ENCODE measurements at places on chromosomes 5 and 9.

- no peak for DNase-seq
These were observed 122.3 kb upstream of the RAI14 start for GRCh38 chr5:34533582-34534522.

DNA sequence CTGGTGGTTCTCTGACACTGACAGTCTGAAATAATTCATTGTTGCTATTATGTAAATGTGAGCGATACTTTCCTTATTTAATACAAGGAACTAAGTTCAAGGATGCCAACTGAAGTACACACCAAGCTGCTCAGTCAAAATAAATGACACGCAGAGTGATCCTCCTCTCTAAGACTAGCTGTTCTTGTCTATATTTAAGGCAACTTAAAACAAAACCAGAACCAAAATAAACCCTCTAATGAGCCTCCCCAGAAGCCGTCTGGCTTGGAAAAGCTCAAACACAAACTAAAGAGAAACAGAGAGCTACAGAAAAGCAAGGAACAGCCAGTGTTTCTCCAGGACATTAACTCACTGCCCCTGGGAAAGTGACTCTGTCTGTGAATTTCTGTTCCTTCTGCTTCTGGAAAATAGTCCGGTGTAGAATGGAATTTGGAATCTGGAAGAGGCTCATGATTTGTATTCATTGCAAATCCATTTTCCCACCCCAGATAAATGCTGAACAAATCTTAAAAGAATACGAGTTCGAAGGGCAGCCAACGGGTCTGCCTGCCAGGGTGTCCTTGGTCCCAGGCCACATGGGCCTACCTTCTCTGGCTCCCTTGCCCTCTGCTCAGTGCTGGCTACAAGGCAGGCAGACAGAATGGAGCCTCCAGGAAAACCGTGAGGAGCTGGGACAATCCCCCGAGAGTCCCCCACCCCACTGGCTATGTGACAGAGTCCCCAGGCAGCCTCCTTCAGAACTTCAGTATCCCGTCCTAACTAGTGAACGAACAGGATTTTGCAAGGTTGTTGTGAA is 14.8 kb downstream of the GGTA1 start:
- no peak for DNase-seq

GRCh38 chr5:136666970-136667620 is 301.8 kb upstream of the TRPC7 start:
- no peak for DNase-seq

- no peak for DNase-seq
These were observed 3.4 kb downstream of the PCDHGC5 start for GRCh38 chr5:141492168-141492885.

- no peak for DNase-seq
These were observed 80.0 kb upstream of the ITGA2 start for GRCh38 chr5:52909192-52909591.

DNA sequence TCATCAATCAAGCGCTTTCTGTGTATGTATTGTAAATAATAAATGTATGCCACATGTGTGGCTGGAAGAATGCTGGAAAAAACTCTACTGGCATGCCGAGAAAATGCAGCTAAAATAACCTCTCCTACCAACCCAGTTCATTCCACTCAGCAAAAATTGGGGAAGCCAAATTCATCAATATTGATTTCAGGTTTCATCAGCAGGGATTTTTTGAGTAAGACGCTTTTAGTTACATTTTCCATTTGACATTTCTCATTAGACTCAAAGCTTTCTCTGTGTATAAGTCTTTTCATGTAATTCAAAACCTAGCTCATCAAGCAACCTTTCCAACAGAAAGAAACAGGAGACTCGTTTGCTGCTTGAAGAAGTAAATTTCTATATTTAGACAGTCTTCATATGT is 338.1 kb downstream of the DMRT2 start:
- DNase-seq: no peak

- DNase-seq: no peak
These were observed 566.6 kb upstream of the MEF2C start for GRCh38 chr5:89449392-89450148.

GRCh38 chr9:93141771-93142483 is 7.9 kb upstream of the NINJ1 start:
- DNase-seq: no peak

- DNase-seq: no peak
These were observed 17.8 kb downstream of the PTBP3 start for GRCh38 chr9:112315331-112316257.

- DNase-seq: no peak
These were observed 10.7 kb downstream of the PRRC2B start for GRCh38 chr9:131404581-131404980.

DNA sequence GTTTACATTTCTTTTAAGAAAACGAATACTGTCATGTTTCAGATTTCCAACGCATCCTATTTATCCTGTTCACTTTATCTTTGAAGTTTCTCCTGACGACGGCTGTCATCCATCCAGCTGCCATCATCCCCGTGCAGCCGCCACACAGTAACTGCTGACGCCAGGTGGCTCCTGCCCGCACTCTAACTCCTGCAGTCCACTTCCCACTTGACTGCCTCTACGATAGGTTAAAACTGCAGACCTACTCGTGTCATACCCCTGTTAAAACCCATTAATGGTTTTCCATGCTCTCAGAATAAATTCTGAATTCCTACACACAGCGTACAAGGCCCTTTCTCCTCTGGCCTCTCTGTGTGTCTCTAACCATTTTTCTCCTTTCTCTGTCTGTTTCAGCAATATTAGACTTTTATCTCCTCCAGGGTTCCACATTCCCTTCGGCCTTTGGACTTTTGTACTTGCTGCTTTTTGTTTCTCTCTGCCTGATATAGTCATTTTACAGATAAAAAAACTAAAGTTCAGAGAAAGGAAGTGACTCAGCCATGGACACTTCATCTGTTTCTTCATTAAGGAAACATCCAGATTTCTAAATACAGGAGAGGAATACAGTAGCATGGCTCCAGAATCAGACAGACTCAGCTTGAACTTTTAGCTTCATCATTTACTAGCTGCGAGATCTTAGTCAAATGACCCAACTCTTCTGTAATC is 84.9 kb downstream of the ADAMTS12 start:
- DNase-seq: no peak

DNA sequence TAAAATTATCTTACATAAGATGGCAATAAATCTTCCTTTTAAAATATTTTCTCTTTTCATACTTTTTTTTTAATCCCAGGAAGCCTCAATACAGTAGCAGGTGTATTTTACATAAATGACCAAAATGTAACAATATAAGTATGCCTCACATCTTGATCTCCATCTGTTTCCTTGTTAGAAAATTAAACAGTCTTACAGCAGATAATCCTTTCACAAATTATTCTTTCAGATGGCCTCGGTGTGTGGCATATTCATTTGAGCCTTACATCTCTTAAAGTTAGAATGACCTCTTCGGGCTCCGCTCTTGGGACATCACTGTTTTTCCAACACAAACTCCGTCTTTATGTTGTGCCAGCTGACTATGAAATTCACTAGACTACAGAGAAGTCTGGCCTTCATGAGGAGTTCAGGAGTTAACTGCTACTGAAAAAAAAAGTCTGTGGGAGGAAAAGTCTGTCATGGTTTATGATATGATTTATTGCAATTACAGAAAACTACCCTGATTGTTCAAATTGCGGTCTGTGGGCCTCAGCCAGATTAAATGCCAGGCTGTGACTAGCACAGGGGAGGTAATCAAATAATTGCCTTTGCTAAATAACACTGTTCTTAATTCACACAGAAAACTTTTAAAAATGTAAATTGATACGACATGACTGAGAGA is 292.9 kb upstream of the PUM3 start:
- no peak for DNase-seq

GRCh38 chr5:111074244-111074643 is 2.7 kb downstream of the TSLP start:
- no peak for DNase-seq

GRCh38 chr9:126148994-126149393 is 177.6 kb upstream of the MVB12B start:
- DNase-seq: no peak

DNA sequence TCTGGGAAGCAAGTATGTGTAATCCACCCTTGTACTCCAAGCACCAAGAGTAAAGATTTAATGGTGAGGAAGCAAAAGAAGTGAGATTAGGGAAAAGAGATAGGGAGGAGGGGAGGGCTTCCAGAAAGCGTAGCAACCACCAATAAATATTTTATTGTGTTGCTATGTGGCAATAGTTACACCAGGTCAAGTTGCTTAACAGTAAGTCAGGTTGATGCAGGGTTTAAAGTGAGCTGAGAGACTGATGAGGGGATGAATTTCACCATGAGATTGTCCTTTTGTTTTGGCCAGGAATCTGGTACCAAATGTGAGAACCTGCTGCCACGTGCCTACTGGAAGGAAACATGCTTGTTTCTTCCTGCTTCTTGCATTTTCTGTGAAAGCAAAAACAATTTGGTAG is 62.7 kb downstream of the PCSK5 start:
- DNase-seq: no peak

- DNase-seq: no peak
These were observed 253.1 kb downstream of the PDE4D start for GRCh38 chr5:59640411-59640810.

DNA sequence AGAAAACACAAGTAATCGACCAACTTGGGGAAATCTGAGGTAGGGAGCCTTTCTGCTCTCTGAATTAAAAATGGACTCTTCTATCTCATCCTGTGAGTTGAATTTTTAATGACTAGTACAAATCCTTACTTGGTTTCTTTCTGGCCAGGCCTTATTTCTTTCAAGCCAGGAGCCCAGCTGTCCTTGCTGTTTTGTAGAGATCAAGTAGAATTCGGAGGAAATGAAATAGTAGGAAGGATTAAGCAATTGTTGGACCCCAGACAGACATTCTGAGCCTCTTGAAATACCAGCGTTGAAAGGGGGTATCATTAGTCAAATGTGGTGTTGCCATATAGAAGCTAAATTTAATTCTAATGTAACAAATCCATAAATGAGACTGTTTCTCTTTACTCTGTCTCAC is 53.7 kb upstream of the SMIM15 start:
- DNase-seq: no peak

GRCh38 chr5:140321796-140322195 is 18.9 kb upstream of the PFDN1 start:
- DNase-seq: no peak

DNA sequence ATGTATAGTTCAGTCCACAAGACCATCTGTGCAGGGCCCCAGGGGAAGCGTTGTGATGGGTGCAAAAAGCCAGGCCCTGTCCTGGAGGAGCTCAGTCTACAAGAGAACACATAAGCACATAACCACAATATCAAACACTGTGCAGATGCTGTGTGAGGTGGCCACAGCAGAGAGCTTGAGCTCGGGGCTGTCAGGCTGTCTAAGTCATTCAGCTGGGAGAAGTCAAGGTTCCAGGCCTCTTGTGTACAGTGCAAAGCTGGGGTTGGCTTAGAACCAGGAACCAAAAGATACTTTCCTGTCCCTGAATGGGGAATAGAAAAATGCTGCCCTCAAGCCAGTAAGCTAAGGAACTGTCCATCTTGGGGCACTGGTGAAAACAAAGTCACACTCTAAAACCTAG is 75.0 kb downstream of the PRDM6 start:
- no peak for DNase-seq

- DNase-seq: no peak
These were observed 362.6 kb downstream of the PTPRD start for GRCh38 chr9:10250219-10250618.

- peak; percentile 63 for DNase-seq
These were observed 146.5 kb downstream of the PPP2R2B start for GRCh38 chr5:146731909-146732659.

DNA sequence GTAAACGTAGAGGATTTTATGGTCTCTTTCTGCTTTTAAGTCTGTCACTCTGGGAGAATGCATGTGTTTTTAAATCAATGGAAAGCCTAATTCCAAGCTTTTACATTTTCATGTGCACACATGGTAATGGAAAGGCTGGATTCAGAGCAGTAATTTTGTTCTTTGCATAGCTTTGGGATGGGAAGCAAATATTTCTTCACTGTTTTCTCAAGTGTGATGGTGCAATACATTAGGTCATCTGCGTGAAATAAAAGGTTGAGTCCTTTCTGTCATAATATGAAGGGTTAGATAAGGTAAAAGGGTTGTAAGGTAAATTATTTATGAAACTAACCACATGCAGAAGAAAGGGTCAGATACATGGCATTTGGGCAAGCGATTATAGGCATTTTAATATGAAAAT is 88.2 kb upstream of the NR3C1 start:
- no peak for DNase-seq

- no peak for DNase-seq
These were observed 2306.2 kb upstream of the ACO1 start for GRCh38 chr9:30078195-30078594.

DNA sequence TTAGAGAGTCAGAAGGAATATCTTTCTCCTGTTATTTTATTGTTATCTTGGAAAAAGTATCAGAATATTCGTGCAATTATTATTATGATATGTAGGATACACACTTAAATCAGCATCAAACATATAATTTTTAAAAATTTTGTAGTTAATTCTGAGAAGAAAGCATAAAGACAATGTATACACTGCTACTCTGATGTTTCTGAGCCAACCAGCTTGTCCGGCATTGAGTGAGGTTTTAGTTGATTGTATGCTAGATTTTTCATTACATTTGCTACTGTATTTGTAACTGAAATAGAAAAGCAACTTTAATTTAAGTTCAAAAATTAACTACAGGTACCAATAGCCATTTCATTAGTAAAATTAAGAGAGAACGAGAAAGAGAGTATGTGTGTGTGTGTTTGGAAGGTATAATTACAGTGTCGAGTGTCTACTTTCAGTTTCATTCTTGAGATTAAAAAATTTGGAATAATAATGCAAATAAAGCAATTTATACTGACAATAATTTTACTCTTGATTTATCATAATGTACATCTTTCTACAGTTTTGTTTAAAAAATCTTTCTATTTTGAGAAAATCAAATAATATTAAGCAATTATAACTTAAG is 160.4 kb upstream of the CDH12 start:
- no peak for DNase-seq

GRCh38 chr9:122930541-122931225 is 629 bp downstream of the ZBTB26 start:
- peak; percentile 71 for DNase-seq

DNA sequence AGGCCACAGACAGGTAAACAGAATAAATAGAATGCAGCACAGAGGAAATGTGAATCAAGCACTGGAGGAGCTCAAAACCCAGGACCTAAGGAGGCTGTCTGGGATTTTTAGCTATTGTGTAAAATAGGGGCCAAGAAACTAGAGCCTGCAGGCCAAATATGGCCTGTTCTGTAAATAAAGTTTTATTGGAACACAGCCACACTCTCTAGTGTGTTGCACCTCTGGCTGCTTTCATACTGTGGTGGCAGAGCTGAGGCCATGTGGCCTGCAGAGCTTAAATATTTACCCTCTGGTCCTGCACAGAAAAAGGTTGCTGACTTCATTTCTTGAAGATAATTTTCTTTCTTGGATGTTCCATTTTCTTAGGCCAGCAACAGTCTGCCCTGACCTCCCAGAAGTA is 136.4 kb downstream of the WDR41 start:
- DNase-seq: no peak

- no peak for DNase-seq
These were observed 911 bp upstream of the PIK3R1 start for GRCh38 chr5:68214482-68215207.
